ENCODE measurements at places on chromosomes 3 and 15.

DNA sequence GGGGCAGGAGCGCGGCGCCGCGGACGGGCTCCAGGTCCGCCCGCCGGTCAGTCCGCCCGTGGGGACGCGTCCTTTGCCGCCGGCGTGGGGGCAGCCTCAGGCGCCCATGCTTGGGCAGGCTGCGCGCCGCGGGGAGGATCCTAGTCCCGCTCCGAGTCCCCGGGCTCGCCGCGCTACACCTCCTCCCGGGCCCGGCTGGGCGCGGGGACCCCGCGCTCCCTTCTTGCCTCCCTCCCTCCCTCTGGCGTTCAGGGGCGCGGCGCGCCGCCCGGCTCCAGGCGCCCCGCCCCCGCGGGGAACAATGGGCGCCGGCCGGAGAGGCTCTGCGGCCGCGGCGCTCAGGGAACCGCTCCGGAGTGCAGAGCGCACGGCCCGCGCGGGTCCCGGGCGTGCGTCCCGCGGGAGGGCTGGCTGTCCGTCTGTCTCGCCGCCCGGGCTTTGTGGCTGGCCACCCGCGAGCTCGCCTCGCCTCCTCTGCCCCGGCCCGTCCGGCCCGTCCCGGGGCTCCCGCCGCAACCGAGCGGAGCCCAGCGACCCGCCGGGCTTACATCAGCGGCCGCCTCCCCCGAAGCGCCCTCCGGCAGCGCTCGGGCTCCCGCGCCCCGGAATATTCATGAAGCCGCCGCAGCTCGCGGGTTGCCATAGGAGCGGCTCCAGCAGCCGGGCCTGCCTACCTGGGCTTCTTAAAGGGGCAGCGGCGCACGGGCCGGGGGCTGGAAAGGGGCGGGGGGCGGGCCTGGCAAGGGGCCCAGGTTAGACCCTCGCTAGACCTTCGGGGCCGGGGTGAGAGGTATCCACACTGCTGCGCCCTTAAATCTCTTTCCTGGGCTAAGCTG lies at the start of gene HCN4:
Gene HCN4 (minus strand): TSS at position 658 of the 836 bp plus-strand sequence. CDS start 688 bp downstream, outside the sequence.
- no peak for DNase-seq

DNA sequence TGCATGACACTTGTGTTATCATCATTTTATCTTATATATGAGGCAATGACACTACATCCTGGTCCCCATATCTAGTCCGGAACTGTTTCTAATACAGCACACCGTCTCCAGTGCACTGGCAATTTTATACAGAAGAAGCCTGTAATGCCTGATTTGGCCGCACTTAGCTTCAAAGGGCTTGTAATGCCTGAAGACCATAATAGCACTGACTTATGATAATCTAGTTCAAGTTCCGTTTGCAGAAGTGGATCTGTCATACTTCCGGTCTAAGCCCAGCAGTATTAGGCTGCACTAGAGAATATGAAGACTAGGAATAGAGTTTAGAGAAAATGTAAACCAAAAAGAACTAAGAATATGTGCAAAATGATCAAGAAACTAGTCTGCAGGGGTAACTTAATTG lies 1.3 kb downstream of the BNIP2 start:
- DNase-seq: no peak

DNA sequence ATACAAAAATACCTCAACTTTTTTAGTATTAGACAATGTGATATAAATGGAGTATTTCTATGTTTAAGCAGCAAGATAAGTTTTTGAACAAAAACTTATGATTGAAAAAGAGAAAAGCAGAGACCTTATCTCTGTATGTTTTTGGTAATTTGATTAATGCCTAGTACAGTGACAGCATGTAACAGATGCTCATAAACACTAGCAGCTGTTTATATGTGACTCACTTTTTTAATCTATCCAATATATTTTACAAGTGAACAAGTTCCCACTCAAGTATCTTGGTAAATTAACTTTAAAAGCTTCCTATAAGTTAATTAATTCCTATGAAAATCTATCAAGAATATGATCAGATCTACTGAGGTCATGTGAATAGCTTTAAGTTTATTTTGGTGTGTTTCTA lies 55.1 kb downstream of the NGLY1 start:
- DNase-seq: no peak

DNA sequence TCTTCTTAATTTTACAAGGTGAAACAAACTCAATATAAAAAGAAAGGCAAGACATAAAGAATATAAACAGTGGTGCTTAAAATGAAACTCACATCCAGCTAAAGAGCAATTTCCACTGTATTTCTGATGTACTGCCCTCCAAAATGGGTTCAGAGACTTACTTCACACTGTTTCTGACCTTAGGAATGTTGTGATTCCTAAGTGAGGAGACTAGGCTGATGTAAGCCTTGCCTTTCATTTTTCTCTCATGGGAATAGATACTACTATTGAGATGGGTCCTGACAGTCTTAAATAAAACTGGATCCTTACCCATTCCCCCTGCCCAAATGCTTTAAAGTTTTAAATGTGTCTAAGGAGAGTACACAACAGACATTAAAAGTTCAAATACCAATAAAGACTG lies 86.9 kb downstream of the CBLB start:
- DNase-seq: no peak

DNA sequence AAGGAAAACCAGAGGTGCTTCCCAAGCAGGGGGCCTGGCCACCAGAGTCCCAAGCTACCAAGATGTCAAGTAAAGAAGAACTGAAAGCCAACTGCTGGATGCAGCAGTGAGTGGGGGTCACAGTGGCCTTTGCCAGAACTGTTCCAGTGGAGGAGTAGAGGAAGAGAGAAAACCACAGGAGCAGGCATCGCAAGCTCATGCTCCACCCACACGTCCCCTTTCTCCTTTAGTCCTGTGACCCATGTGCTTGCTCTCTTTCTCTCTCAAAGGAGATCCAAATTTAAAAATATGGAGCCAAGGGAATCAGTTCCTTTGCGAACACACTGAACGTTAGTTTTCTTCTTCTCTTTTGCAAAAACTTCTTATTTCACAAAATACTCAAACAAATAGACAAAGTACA lies 12.4 kb upstream of the ABHD2 start:
- no peak for DNase-seq

GRCh38 chr3:46705751-46706552 lies 4.8 kb downstream of the TMIE start:
- no peak for DNase-seq

GRCh38 chr15:83206526-83207008 lies 1.1 kb downstream of the HDGFL3 start:
- no peak for DNase-seq

GRCh38 chr3:127606981-127607595 lies 8.9 kb downstream of the MCM2 start:
- no peak for DNase-seq

DNA sequence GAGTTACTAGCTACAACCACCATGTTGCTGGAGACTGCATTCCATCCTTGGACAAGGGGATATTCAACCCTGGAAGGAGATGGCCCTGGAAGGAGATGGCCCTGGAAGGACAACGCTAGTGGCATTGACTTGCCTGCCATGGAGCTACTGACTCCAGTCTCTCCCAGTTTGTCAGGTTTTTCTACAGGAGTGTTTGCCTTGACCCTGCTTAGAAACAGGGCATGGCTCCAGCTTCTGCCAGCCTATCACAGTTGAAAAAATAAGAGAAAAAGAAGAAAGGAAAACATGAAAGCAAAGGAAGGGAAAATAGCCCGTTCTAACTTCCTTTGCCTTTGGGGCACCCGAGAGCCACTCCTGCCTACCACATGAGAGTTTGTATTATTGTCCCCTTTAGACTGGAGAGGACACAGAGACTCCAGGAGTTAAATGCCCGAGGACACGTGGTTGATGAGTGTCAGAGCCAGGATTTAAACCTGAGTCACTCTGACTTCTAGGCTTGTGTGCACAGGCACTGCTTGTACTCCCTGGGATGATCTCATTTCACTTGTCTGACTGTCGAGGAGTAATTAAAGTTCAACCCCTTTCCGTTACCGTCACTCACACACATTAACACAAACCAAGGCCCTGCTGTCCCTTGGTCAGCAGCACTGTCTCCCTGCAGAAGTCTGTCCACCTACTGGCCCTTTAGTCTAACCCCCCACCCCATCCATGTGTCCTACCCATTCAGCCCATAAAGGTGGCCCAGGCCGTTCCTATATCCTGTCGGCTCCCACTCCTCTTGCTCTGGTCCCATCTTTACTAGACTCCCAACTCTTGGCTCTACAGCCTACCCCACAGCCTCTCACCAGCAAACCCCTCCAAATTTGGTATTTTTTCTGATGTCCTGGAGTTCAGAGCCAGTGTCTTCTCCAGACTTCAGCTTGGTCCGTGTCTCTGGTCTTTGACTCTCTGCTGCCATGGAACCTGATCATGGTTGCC lies 46.1 kb downstream of the C2CD4A start:
- no peak for DNase-seq

DNA sequence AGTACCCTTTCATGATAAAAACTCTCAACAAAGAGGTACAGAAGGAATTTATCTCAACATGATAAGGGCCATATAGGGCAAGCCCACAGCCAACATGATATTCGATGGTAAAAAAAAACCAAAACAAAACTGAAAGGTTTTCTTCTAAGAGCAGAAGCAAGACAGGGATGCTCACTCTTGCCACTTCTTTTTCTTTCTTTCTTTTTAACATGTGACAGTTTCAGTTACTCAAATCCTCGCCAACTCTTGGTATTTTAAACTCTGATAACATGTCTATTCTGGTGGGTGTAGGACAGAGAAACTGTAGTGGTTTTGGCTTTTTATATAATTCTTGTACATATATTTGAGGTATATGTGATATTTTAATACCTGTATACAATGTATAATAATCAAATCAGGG lies 74.0 kb upstream of the NMNAT3 start:
- no peak for DNase-seq

DNA sequence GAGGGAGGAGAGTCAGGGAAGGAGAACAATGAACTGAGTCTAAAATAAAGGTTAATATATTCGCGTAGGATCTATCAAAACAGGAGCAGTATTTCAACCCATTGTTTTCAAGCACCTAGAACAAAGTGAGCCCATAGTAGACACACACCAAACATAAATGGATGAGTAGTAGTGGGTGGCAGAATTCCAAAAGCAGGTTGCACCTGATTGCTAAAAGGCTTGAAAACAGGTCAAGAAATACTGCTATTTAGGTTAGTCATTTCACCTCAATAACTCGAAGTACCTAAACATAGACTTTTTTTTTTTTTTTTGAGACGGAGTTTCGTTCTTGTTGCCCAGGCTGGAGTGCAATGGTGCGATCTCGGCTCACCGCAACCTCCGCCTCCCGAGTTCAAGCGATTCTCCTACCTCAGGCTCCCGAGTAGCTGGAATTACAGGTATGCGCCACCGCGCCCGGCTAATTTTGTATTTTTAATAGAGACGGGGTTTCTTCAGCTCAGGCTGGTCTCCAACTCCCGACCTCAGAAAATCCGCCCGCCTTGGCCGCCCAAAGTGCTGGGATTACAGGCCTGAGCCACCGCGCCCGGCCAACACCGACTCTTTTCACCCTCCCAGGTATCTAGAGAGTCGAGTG lies 855 bp upstream of the ABHD5 start:
- DNase-seq: no peak

DNA sequence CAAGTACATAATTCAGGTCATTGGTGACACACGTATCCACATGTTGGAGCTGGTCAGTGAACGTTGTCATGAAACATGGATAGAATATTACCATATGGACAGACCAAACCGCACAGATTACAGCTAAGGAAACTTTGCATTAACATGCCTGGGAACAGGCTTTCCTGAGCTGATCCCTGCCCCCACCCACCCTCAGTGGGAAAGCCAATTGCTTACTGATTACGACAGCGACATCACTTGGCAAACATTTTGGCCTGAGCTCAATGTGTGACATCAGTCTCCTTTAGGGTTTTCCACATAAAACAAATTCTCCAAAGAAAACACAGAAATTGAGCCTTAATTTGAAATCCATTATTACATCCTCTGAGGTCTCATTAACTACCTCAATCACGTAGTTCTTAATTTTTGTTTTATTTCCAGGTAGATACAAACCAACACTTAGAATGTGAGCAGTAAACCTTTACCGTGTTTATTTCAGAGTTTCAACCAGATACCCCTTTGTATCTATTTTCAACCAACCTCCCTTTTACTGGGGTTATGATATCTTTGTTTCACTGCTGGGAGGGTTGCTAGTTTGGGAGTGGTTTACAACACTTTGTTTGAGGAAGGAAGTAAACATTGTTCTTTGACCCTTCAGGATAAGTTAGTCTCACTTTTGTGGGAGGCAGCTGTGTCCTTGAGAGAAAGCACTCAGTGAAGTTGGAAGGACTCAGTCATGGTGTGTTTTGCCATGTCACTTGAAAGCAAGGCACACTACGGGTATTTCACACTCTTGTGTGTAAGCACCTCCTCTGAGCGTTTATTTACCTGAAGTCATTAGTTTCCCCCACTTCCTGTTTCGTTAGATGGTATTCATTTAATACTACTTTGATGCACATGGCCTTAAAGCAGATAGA lies 103.1 kb downstream of the CMSS1 start:
- DNase-seq: no peak

GRCh38 chr15:59399465-59400102 lies 26.9 kb upstream of the MYO1E start:
- DNase-seq: no peak

GRCh38 chr15:72845981-72846383 lies 62.4 kb upstream of the ADPGK start:
- DNase-seq: no peak

DNA sequence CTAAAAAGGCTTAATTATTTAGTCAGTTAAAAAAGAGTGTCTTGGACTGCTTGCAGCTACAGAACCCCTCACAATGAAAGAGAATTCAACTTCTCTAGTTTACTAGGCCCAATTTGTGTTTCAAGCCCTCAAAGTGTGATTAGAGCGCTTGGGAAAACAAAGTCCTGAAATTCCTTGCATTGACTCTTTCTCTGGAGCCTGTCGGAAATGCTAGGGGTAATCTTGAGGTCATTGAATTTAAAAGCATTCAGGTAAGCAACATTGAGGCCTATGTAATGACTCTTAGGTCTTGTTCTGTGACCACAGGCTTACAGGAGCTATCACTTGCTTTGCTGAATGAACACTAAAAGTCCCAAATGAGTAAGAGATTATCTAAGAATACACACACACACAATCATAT lies 186.0 kb downstream of the NLGN1 start:
- no peak for DNase-seq

DNA sequence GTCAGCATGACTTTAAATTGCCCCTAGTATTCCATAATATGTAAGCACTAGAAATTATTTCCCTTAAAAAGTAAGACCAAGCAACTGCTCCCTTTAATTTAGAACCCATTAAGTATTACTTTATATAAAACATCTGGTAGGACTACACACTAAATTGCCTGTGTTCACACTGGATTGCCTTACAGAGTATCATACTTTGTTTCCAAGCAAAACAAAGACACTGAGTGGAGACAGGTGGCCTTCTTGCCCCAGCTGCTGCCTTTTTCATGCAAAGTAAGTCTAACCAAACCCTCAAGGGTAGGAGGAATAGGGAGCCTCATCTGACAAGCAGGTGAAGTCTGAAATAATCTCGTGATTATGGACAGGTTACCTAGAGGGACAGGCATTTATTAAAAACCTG lies 87.3 kb downstream of the PEX5L start:
- no peak for DNase-seq

GRCh38 chr3:159082519-159082918 lies 280.7 kb downstream of the MFSD1 start:
- DNase-seq: no peak

DNA sequence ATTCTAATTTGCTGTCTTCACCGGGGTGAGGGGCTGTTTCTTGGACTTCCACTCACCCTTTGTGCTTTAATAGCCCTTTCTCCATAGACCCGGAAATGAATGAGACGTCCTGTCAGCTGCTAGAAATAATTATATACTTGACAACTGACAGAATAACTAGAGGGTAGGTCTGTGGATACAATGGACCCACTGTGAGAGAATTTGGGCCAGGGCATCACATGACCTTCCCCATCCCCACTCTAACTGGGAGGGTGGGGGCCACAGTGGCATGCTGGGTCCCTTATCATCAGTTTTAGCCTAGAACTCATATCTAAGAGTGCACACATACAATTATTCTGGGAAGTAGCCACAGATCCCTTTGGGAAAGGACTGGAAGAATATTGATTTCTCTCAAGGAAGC lies 25.9 kb upstream of the MINAR1 start:
- DNase-seq: no peak
